Hypothalamus (tissue), 51 donors: ENCODE measurements at places on chromosomes 16 and 17.

GRCh38 chr17:77453613-77454241, 313.0 kb downstream of the SEC14L1 start:
- no peak for DNase-seq

- DNase-seq, result no peak
These were observed 195.2 kb downstream of the MAP2K6 start for GRCh38 chr17:69609473-69610305.

- DNase-seq, result no peak
These were observed 110.1 kb downstream of the XYLT1 start for GRCh38 chr16:17360693-17361122.

GRCh38 chr17:66737524-66737923, 97.4 kb upstream of the CACNG5 start:
- DNase-seq, result peak; percentile 34

GRCh38 chr17:78718575-78719208, 63.4 kb downstream of the CYTH1 start:
- no peak for DNase-seq

- no peak for DNase-seq
These were observed 485 bp upstream of the GDPD3 start for GRCh38 chr16:30113711-30114333.

DNA sequence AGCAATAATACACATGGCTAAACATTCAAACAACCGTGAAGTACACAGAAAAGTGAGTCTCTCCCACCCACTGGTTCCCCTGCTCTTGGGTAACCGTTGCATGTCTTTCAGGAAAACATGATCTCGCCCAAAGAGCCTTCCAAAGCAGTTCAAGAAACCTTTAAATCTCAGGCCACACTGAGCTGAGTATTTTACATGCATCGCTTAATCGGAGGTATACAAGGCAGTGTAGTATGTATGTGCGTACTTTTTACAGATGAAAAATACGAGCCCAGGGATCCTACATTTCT, 741 bp upstream of the DEXI start:
- DNase-seq, result no peak

- DNase-seq, result no peak
These were observed 194.3 kb downstream of the CCDC182 start for GRCh38 chr17:57550668-57551315.

DNA sequence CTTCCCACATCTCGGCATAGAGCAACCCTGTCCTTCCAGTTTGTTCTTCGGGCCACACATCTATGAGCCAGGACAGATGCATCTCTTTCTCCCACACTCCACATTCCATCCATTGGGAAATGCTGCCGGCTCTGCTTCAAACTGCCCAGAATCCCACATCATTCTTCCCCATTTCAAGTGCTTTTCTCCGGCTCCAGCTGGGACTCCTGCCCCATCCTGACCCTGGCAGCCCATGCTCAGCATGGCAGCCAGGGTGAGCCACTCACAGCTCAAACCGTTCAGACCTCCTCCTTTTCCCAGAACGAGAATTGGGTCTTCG, 132.8 kb upstream of the SDK2 start:
- DNase-seq, result no peak

- no peak for DNase-seq
These were observed 22.8 kb downstream of the TMEM204 start for GRCh38 chr16:1556254-1556653.

- no peak for DNase-seq
These were observed 8.0 kb downstream of the SGF29 start for GRCh38 chr16:28561557-28562187.

DNA sequence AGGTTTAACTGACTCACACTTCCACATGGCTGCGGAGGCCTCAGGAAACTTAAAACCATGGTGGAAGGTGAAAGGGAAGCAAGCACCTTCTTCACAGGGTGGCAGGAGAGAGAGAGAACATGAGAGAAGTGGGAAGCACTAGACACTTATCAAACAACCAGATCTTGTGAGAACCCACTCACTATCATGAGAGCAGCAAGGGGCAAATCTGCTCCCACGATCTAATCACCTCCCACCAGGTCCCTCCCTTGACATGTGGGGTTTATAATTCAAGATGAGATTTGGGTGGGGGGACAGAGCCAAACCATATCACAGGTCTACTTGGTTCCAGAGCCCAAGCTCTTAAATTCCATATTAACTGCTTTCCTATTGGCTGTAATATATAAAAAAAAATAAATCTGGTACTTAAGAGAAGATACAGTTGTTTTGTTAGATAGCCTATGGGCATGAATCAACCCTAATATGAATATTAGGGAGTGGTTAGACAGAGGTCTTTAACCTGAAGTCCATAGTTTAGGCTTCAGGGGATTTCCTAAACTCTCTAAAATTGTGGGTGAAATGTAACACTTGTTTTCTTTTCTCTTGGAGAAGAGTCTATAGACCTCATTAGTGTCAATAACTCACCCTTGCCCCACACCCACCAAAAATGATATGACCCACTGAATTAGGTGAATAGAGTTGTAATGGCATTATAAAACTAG, 56.7 kb downstream of the SKAP1 start:
- no peak for DNase-seq

GRCh38 chr17:76865174-76865573, 3.0 kb upstream of the MGAT5B start:
- no peak for DNase-seq

- DNase-seq, result no peak
These were observed 19.1 kb downstream of the DEXI start for GRCh38 chr16:10923146-10923649.

DNA sequence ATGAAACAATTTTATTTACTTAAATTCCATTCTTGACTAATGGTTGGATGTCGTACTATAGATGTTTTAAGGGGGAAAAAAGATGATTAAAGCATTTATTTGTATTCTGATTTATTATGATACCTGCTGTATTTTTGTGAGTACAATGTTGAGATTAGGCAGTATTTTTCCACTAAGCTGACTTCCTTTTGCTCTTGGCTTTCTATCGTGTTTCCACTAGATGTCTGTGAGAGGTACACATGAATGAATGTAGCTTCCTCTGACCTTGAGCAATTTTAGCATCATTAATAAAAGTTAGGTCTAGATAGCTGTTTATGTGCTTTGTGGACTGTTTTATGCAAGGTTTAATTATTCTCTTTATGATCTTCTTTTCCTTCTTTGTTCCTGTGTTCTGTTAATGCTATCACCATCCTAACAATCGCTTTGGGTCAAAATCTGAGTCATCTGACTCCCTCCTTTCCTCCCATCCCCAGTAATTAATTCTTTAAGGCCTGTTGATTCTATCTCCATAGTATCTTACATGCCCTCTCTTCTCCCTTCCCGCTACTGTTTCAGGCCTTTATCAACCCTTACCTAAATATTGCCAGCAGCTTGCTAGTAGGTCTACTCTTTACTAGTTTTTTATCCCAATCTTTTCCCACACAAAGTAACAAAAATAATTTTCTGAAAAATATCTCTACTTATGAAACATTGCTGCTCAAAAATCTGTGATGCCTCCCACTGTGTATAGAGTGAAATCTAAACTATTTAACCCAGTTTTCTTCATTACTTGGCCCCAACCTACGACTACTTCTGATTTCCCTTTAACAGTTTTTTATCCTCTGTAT, 76.0 kb downstream of the VMP1 start:
- no peak for DNase-seq

GRCh38 chr17:10033449-10033848, 128.4 kb upstream of the RCVRN start:
- no peak for DNase-seq

GRCh38 chr17:2975469-2975958, 87.9 kb downstream of the OR1D5 start:
- DNase-seq, result no peak

DNA sequence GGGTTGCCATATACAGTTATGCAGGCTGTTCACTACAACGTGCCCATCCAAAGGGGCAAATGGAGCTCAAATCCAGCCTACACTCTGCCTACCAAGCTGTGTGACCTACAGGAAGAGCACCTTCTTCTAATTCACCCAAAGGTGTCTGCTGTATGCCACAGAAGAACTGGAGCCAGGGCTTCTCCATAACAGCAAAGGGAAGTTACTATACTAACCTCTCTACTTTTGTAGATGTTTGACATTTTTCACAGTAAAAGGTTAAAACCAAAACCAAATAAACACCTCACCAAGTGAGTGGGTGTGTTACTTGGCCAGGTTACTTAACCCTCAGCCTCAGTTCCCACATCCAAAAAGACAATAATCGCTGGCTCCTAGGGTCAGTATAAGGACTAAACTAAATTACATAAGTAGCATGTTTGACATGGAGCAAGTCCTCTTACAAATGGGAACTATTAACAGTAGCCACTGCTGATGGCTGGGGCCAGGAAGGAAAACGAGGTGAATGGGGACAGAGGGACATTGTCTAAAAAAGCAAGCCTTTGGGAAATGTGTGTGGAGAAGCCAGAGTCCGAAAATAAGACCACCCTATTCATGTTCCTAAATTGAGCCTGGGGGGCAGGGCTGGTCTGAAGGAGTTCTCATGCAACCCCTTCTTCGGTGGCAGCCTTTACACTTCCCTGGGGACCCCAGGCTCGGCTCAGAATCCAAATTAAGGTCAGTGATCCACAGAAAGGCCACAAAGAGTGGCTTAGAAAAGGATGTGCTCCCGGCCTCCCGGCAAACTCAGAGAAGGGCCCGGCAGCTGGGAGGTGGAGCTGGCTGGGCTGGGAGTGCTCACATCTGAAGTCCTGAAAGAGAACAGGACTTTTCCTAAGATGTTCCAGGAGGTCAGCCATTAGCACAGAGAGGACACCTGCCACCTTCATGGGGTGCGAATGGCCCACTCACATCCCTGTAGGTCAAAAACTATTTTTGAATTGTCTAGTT, 13.5 kb downstream of the CUEDC1 start:
- DNase-seq, result no peak

- no peak for DNase-seq
These were observed 37.3 kb upstream of the VWA3A start for GRCh38 chr16:22054847-22055590.

GRCh38 chr17:68182940-68183551, 64.8 kb upstream of the AMZ2 start:
- DNase-seq, result no peak

DNA sequence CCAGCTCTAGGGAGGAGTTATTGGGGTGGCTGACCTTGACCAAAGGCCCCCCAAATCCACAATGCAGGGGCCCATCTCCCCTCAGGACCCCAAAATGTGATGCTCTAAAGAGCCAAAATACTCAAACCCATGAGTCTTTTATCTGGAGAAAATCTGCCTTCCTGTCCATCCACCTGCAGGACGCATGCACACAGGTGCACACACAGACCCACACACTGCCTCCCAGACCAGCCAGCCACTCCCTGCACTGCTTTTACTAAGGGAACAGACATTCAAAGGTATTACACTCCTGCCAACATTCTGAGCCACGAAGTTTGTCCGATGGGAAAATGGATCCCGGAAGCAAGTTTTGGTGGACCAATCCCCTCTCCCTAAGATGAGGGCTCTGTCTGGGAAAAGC, 76.1 kb upstream of the CDH5 start:
- DNase-seq, result no peak

- no peak for DNase-seq
These were observed 73.2 kb upstream of the MRTFB start for GRCh38 chr16:13997933-13998332.

DNA sequence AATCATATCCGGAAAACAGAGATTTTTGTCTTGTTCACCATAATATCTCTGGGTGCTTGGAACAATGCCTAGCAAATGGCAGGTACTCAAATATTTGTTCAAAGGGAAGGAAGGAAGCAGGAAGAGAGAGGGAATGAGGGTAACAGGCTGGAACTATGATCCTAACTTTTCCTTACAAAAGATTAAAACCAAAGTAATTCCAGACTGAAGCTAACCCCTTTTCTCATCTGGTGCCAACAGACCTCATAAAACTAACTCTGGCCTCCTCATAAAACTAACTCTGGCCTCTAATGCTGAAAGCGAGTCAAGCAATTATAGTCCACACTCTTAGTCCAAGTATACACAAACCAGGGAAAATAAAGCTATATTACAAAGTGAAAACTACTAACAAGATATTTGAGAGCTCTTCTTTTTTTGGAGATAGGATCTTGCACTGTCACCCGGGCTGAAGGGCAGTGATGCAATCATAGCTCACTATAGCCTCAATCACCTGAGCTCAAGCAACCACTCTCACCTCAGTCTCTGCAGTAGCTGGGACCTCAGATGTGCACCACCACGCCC, 84.6 kb downstream of the KANSL1 start:
- DNase-seq, result no peak

GRCh38 chr17:14621826-14622614, 321.1 kb downstream of the HS3ST3B1 start:
- DNase-seq, result no peak

DNA sequence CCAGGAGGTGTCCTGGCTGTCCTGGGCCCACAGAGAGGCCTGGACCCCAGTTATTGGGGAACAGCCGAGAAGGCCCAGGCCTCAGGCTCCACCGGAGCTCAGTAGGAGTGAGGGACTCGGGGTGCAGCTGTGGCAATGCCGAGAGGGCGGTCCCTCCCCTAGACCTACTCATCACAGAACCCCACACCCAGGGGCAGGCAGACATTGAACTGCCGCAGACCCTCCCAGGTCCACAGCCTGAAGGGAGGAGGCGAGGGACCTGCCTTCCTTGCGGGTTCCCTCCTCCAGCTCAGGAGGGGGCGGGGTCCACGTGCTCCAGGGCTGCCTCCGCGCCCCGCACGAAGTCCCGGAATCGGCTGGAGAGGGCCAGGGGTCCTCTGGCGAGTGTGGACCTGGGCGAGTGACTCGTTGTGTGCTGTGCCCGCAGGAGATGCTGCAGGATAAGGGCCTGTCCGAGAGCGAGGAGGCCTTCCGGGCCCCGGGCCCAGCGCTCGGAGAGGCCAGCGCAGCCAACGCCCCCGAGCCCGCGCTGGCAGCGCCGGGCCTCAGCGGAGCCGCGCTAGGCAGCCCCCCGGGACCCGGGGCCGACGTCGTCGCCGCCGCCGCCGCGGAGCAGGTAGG, 3.9 kb downstream of the TBX4 start:
- DNase-seq, result no peak

DNA sequence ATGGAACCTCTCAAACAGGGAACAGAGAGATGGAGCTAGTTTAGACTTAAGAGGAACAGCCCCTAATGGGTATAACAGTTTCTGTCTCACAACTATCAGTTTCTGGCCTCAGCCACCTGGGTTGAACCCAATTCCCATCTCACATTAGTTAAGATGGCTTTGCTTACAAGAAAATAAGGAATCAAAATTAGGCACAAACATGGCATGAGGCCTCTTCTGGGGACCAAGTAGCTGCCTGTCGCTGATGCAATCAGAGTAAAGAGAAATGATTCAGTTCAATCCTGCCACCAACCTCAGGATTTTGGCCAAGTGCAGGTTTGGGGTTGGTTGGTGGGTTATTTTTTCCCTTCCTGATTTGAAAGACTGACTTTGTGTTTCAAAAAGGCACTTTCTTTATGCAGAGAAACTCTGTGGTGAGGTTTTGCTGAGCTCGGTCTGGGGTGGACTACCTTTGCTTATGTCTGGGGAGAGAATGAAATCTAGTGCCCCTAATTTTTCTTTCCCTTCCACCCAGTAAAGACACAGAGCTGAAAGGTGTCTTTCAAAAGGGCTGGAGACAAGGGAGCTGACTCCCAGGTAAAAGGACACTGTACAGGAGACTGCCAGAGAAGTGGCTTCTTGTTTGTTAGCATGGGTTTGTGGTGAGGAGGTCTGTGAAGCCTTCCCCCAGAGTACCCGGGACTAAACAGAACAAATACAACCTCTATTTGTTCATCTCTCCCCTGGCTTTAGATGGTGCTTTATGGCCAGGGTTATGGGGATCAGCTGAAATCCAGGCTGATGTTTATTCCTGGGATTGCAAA, 44.8 kb upstream of the NFAT5 start:
- DNase-seq, result no peak

- no peak for DNase-seq
These were observed 146.4 kb downstream of the PCTP start for GRCh38 chr17:55897301-55897700.

- DNase-seq, result no peak
These were observed 28.1 kb downstream of the VWA3A start for GRCh38 chr16:22120440-22120839.
